ENCODE measurements at places on chromosomes 3 and 15.

DNA sequence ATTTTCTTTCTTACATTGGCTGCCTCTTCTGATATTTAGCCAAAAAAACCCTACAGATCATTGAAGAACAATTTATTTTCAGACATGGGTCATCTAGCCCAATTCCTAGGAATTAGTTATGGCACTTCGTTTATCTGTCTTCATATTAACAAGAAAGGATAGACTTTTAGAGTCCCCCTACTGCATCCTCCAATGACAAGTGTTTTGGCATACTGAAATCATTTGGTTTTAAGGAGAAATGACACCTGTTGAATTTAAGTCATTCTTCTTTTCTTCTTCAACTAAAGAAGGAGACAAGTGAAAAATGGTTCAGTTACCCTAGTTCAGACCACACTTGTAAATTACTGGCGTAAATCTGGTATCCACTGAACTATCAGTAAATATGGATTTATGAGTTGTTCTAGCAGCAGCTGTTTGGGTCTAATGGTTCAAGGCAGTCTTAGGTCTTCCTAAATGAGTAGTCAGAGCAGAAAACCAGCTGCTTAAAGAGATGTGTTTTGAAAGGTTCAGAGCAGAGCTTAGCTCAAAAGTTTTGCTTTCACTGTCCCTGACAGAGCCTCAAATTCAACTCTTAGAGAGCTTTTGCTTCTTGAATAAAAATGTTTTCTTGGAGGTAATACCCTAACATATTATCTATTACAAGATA, 5.6 kb downstream of the VGLL3 start:
- DNase-seq, result no peak

DNA sequence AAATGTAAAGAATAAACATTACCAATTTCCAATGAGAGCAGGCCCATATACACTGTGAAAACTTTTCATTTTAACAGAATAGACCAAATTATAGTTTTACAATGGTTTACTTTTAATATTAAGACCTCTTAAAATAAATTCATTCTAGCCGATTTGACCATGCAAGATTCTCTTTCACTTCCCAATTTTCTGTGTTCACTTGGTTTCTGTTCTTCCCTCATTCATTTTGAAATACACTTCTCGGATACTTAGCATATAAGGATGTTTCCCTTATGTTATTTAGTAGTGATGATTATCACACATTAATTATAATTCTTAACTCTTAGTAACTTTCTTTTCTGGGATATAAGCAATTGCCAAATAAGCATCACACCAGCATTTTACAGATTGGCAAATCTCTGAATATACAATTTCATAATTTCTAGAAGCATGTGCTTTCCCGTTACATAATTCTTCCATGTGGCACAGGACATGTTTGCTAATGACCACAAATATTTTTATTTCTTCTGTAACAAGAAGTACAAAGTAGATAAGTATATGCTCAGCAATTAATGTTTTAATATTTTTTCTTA, 13.9 kb downstream of the OR5H15 start:
- no peak for DNase-seq

DNA sequence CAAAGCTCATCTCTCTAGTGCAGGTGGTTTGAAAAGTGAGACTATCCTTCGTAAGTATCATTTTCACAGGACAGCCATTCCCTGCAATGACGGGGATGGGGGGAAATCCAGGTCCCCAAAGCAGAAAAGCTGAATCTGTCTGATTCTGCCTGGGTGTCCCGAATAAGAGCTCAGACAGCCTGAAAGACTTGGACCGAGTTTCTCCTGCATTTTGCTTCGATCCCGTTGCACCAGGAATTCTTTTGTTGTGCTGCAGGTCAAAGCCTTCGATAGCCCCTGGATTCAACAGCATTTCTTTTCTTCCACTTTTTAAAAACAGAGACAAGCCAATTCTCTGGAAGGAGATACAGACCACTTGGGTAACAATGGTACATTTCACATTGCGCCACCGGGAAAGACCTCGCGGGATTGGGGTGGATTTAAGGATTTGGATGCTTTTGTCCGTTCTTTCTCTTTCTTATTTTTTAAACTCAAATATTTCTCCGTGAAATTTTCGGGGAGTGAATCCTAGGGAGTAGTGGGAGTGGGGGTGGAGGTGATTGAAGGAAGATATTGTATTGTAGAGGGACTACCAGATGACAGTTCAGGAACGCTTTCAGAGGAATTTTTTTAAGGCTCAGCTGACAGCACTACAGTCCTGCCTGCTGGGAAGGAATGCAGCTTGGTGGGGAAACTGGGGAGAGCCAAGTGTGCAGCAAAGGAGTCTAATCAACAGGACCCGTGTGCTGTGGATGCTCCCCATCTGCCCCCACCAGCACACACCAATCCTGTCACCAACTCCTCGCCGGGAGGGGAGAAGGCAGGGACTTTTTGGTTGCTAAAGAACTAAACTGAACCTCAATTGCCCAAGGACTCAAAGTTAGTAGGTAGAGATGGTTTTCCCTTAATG, 2.6 kb downstream of the SLITRK3 start:
- no peak for DNase-seq

- no peak for DNase-seq
Measured at GRCh38 chr15:54681584-54681983, 515.2 kb downstream of the RSL24D1 start.

DNA sequence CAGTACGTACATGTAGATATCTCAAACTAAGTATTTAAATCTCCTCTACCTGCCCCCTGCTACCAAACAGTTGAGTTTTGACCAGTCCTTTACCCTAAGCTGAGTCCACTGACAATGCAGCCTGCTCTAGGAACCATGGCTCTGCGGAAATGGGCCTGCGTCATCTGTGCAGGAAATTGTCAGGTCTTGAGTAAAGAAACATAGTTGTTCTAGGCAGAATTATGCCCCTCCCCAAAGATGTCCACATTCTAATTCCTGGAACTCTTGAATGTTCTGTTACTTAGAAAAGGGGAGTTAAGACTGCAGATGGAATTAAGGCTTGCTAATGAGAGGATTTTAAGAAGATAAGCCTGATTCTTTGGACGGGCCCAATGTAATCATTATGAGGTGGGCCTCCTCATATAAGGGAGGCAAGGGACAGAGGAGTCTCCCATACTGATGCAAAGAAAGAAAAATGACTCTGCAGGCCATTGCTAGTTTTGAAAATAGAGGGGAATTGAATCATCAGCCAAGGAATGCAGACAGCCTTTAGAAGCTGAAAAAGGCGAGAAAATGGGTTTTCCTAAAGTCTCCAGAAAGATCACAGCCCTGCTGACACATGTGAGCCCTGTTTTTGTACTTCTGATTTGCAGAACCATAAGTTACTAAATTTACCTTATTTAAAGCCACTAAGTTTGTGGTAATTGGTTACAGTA, 5.5 kb upstream of the VGLL3 start:
- DNase-seq, result no peak

DNA sequence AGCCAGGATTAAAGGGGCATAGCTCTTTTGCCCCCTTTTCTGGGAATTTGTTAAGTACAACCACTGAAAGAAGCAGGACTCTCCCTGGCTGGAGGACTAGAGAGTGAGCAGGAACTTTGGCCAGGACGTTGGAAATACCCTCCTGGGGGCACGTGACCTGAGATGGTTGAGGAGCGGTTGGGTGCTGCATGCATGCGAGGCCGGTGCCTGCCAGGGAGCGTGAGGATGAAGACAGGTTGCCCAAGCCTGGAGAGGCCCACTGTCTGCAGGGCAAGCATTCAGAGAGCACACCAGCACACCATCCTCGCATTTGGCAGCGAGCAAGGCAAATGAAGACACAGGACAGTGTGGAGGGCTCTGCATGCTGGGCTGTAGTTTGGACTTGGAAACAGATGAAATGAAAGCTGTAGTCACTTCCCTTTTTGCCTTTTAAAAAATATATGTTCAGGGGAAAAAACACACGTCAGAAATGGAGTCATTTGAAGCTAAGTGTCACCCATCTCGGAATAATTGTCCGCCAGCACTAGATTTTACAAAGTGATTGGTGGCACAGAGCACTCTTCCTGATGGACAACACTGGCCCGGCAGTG, 217.6 kb downstream of the SLCO3A1 start:
- DNase-seq, result no peak

DNA sequence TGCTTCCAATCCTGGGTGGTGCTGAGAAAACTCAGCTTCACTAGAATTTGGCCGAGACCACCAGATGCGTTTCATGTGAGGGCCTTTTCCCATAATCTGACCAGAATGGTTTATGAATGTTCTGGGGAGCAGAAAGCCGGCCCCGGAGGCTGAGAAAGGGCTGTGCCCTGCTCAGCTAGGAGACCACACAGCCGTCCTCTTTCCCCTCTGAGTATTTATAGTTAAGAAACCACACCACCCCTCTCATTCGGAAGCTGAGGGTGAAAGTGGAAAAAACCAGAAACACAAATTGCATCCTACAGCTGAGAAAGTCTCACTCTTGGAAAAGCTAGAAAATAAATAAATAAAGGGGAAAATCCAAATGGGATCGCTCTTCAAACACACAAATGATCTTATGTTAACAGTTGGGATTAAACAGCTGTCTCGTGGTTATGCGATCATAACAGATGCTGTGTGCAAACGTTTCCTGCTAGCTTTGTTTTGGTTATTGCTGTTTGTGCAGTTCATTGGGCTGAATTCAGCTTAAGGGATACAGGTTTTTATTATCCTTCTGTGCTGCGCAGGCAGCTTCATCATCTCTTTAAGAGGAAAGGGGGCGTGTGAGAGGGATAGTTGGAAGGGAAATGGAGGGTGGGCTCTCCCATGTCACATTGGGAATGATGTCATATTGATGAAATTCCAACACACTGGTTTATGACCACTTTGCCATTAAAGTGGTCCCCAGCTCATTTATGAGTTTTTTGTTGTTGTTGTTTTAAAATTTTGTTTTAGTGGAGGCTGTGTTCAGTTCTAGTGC, 1026.2 kb upstream of the NR2F2 start:
- peak; percentile 63 for DNase-seq

- DNase-seq, result no peak
Measured at GRCh38 chr15:39127151-39127790, 453.6 kb upstream of the THBS1 start.

DNA sequence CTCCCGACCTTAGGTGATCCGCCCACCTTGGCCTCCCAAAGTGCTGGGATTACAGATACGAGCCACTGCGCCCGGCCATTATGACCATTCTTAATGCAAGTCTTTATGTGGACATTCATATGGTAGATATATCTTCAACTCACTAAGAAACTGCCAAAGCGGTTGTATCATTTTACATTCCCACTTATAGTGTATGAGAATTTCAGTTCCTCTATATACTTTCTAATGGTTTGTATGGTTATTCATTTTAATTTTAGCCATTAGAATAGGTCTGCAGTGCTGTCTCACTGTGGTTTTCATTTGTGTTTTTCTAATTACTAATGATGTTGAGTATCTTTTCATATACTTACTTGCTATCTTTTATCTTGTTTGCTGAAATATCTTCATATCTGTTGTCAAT, 32.5 kb downstream of the TCF12 start:
- DNase-seq, result no peak

DNA sequence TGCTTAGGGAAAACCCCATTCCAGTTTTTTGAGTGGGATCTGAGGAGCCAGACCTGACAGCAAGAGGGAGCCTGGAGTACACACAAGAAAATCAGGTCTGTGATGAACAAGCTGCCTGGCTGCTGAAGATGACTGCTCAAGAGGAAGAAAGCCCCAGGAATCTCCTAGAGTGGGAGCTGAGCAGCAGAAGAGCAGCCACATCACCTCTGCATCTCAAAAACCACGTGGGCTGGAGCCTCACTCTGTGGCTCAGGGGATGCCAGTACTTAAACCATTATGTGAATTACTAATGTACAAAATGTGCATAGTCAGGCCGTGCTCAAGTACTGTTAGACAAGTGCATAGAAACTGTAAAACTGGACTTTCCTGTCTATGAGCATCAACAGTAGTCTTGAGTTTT, 52.4 kb downstream of the SLC9A9 start:
- DNase-seq, result no peak

DNA sequence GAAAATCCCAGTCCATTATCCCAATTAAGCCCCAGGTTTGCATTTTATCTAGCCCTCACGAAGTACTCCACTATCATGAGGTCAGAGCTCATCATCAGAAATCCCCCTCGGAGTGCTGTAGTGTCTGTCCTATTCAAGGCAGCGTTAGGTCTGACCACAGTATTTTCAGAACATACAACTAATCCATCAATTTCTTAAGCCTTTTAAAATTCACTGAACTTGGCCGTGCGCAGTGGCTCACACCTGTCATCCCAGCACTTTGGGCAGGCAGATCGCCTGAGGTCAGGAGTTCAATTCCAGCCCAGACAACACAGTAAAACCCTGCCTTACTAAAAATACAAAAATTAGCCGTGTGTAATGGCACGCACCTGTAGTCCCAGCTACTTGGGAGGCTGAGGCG, 11.9 kb downstream of the VGLL4 start:
- DNase-seq, result no peak

GRCh38 chr3:126835472-126836219, 131.6 kb downstream of the CHCHD6 start:
- peak; percentile 73 for DNase-seq

DNA sequence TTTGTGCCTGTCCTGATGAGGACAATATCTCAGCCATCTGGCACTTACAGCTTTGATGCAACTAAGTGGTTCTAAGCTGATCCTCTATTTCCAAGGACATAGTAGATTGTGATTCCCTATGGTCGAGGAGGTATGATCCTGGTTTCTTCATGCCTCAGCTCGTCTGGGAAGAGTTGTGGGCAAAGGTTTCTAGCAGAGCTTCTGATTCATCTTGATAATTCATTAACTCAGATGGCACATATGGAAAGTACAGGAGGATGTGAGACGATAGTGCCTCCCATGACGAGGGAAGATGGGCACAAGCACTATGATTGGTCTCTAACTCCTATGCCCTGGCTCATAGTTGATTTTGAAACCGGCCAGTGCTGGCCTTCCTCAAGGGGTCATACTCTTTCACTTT, 334.2 kb upstream of the SEMA6D start:
- no peak for DNase-seq

GRCh38 chr3:51727500-51727899, 20.6 kb downstream of the GRM2 start:
- DNase-seq, result no peak

DNA sequence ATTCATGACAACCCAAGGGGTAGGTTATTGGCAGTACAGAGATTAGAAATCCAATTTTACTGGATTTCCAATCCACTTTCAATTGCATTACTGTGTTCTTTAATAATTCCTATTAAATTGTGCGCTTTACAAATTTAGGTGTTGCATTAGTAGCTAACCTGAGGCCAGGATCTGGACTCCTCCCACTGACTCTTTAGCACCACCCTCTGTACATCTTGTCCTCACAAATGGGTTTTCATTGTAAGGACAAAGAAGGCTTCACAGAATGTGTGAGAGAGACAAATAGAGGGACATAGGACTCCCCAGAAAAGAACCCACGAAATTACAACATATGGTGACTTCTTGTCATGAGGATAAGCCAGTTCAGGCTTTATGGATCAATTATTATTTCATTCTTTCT, 643.1 kb upstream of the NAALADL2 start:
- DNase-seq, result no peak

Data from foreskin fibroblast (primary cell).